Fibroblast of upper back skin (primary cell): ENCODE measurements at places on chromosomes 16 and 17.
A peak's percentile ranks its signal among the peaks of the same experiment; 100 is the strongest.

GRCh38 chr16:181565-182021 lies 1.3 kb downstream of the HBQ1 start:
- no peak for DNase-seq

DNA sequence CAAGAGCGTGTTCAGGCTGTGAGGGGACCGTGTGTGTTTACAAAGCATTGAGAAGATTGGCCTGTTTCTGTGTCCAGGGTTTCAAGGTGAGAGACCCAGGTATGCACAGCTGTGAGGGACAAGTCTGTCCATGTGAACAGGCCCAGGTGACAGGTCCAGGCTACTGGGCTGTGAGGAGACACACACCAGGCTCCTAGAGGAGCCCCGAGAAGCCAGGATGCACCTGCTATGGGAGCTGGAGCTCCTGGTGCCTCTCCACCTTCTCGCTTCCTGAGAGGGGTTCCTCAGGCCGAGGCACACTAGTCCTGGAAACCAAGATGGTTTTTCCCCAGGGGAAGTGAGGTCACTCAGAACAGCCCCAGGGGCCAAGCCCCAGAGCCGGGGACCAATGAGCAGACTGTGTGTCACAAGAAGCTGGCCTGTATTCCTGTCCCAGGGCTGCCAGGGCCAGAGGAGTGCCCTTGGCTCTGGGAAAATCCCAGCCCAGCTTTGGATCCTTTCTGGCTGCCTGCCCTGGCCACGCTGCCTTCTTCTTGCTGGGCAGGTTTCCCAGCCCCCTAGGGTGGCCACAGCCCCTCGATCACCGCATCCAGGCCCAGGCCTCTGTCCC lies 153.4 kb upstream of the PLCG2 start:
- DNase-seq, result no peak

DNA sequence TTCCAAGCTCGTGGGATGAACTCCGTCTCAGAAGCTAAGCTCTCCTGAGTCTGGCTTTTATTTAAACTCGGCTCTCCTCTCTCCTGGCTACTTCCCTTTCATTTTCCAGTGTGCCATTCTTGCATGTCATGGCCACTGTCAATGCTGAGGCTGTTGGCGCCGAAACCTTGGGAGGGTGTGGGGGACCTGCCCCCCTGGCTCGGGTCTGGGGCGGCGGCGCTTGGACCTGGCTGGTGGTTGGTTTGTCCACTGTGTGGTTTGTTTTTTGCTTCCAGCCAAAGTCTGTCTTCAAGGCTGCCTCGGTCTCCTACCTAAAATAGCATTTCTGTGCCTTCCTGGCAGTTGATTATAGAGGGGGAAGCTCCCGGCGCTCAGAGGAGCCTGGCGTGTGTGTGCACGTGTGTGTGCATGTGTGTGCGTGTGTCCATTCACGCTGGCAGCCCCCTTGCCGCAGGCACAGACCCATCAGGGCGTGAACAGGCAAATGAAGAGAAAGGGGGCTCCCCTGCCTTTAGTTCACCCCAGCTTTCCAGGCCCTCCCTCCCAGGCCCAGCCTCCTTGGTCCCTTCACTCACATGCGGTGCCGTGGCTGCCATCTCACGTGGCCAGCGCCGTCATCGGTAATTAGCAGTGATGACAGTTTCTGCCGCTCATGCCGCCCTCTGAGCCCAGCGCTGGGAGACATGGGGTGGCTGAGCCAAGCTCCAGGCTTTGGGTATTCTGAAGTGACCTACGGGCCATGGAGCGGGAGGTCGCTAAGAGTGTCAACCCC lies 179.9 kb downstream of the SEC14L1 start:
- peak; percentile 54 for DNase-seq

GRCh38 chr17:5410594-5411272 lies 8.7 kb downstream of the NUP88 start:
- DNase-seq, result no peak

DNA sequence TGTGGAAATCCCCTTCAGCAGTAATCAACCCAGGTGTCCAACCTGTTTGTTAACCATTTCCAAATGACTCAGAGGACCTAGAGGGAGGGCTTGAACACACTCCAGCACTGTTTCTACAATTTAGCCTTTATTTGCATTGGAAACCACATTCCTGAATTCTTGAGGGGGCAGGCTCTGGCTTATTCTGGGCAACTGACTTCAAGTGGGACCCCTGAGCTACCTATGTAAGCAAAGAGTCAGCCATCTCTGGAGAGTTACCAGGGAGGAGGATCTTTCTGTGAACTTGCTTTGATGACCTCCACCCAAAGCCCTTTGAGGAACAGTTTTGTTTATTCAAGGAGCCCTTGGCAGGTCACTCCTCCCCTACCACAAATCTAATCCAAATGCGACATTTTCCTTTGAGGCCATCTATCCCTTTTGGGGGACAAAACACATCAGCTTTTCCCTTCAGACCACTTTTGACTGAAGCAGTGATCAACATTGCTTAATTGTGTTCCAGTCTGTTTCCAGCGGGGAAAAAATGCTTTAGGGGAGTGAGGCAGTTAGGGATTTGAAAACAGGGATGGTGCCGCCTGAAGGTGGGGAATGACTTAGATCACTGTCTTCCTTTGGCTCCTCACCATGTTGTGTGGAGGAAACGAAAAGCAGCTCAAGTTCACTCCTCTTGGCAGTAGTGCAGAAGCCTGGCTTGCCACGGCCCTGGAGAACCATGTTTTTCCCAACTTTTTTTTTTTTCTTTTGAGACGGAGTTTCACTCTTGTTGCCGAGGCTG lies 46.2 kb downstream of the TUBD1 start:
- DNase-seq, result peak; percentile 86

GRCh38 chr16:83951544-83951943 lies 1.5 kb upstream of the OSGIN1 start:
- no peak for DNase-seq

DNA sequence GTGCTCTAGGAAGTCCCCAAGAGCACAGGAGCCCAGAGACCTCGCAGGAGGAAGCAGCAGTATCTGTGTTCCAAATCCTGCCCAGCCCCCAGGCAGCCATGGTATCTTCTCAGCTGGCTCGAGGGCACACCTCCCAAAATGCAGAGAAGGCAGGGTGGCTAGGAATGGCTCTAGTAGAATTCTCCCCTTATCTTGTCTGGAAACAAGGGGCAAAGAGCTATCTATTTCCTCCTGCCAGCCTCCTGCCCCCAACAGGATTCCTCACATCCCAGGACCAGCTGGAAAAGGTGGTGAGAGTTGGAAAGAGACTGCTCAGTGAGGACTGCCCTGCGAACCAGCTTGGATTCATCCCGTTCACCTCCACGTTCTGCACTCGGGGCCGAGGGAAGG lies 8.6 kb upstream of the TSPOAP1 start:
- peak; percentile 19 for DNase-seq

DNA sequence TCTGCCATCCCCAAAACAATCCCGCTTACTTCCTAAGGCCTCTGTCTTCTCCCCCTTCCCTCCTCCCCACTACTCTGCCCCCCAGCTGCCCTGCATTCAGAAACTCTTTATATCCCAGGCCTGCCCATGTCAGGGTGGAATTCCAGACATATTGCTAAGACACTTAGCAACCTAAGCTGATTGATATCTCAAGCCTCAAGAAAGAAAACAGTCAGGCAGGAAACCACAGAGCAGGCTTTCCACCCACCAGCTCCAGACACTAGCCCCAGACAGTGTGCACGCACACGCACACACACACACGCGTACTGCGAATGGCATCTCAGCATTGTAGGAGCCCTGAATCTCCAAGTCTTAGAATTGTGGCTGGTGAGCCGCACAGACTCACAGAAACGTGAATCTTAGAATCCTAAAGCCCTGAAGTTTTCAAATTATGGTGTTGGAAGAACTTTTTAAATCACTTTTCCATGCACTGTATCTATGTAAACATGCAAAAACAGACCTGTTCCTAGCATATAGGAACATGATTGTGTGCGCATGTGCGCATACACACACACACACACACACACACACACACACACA lies 8.8 kb upstream of the LPCAT2 start:
- peak; percentile 100 for DNase-seq

DNA sequence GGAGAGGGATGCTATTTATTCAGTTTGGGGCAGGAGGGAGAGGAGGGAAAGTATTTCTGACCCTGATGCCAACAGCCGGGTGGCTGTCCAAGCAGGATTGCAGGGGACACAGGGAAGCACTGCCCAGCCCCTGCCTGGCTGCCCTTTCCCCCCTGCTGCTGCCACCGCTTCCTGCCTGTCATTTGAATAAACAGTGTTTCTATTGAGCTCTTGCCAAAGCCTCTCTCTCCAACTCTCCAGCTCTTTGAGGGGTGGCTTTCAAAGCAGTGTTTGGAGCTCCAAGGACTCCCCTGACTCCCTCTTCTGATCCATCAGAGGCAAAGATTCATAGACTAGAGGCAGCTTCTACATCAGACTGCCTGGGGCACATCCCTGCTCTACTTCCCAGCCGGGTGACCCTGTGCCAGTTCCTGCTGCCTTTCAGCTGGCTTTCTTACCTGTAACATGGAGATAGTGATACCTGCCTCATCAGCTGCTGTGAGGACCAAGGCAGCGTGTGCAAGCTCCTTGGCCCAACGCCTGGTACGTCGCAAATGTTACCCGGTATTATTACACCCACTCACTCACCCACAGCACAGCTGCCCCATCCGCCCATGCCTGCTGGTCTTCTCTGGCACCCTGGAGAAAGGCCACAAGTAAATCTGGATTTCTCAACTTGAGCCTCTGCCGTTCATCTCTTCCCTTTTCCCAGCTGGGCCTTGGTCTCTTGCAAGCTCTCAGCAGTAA lies 9.5 kb downstream of the PROCA1 start:
- DNase-seq, result no peak

DNA sequence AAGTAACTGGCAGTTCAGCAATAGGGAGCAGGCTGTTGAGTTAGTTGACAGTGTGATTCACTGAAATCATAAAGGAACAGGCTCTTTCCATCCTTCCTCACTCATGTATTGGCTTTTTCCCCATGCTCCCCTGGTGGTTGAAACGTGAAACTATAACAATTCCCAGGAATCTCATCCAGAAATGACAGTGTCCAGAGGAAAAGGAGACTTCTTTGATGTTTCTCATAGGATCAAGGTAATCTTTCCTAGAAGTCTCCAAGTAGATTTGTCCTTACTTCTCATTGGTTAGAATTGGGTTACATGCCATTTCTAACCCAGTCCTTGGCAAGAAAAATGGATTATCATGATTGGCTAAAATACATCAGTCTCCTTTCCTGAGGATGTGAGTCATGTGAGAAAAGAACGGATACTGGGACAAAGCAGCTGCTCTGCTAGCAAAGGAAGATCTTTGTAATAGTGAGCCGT lies 14.4 kb downstream of the TTC19 start:
- DNase-seq, result peak; percentile 76

- DNase-seq, result no peak
Measured at GRCh38 chr17:80388175-80388574, 26.8 kb upstream of the ENDOV start.

DNA sequence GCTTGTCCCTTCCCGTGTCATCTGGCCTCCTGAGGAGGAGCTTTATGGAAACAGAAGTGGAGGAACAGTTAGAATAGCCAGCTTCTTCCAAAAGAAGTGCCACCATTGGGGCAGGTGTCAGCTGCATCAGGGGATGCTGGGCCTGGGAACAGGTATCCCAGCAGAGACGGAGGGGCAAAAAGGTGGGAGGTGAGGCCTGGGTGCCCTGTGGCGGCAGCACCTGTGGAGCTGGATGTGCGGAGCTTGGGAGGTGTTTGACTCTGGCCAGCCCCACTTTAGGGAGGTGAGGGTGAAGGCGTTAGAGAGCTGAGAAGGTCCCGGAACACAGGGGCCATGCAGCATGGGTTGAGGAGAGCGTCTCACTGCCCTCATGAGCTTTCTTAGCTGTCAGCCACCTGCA lies 5.2 kb downstream of the SMCR8 start:
- no peak for DNase-seq

DNA sequence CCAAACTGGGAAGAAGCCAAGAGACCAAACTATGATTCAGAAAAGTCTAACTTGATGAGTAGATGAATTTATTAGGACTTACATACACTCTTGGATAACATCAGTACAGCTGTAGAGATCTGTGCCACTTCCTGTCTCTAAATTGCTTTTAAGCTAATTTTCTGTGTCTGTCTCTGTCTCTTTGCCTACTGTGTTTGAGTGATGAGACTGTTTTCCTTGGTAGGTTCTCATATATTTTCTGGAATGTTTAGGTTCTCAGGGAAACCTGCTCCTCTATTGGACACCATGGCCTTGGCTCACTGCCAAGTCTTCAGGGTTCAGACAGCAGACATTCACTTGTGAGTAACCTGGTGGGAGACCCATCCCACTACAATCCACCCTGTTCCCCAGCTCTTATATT lies 103.5 kb upstream of the KIF2B start:
- peak; percentile 55 for DNase-seq

DNA sequence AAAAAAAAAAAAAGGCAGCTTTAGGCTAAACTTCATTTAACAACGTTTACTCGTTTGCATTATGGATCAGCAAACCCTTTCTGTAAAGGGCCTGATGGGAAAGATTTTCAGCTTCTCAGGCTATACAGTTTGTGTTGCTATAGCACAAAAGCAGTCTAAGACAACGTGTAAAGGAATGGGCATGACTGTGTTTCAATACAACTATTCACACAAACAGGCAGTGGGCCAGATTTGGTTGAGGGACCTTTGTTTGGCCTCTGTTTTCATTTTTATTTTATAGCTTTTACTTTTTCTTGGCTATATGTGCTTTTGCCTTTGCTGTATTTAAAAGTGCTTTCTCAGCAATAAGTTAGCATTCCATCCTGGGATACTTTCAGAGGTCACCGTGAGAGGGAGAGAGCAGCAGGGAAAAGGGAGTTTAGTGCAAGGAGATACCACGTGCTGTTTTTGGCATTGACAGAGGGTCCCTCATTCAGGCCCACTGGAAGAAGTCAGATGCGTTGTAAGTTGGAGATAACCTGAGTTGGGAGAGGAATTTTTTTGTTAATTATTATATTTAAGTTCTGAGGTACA lies 335.6 kb downstream of the UTP18 start:
- DNase-seq, result no peak

DNA sequence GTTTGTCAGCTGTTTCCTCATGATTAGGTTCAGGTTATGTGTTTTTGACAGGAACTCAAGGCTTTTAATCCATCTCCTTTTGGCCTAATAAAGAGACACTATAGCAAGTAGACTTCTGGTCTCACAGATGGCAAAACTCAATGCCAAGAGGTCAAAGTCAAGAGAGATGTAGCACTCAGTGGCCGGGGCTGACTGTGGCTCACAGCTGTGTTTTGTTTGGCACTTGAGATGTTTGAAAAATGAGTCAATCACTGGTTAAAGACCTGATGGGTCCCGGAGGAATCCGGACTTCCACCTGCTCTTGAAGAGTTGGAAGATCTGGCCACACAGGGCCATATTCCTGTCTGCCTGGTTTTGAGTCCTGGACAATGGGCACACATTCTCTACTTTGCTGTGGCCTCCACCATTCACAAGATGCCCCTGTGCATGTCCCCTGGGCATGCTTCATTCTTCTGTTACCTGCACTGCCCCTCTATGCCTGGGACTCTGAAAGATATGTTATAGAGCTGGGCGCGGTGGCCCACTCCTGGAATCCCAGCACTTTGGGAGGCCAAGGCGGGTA lies 210.3 kb downstream of the SNX29 start:
- no peak for DNase-seq

- no peak for DNase-seq
Measured at GRCh38 chr17:11506635-11507034, 91.6 kb upstream of the DNAH9 start.
